A549 treated with Hydrocortisone at 1 μM for 4 hours (cell line): ENCODE measurements at places on chromosomes 4 and X. TPM values are rescaled to one million over a fixed set of nuclear protein-coding genes. Genes with fewer than 3 reads are reported as not detected.

Gene NPY1R
- 0.08 to 0.17 TPM (median 0.12 TPM) in 4 of 5 replicates, not detected in the other for total RNA-seq

Gene UGT2A1
- not detected in 5 replicates for total RNA-seq

Gene CYBB
- total RNA-seq = 0.02 to 0.08 TPM (median 0.05 TPM) in 5 replicates

Gene GLRA2
- not detected in 5 replicates for total RNA-seq

Gene TREX2
- total RNA-seq = 1.2 to 1.8 TPM (median 1.5 TPM) in 5 replicates

Gene F9
- not detected in 5 replicates for total RNA-seq

Gene IL13RA1
- 50.4 to 72.0 TPM (median 61.1 TPM) in 5 replicates for total RNA-seq

Gene CTAG1B
- not detected in 5 replicates for total RNA-seq

Gene ZIC3
- total RNA-seq = not detected in 5 replicates

Gene HMGN5
- 2.1 to 2.7 TPM (median 2.3 TPM) in 5 replicates for total RNA-seq

Gene APBB2
- total RNA-seq = 7.3 to 14.1 TPM (median 11.4 TPM) in 5 replicates

Gene PCSK1N
- 12.9 to 50.9 TPM (median 44.9 TPM) in 5 replicates for total RNA-seq

Gene ADGRG4
- not detected in 5 replicates for total RNA-seq

Gene XAGE2
- not detected in 5 replicates for total RNA-seq

Gene LANCL3
- total RNA-seq = not detected in 5 replicates

Gene UGT2B11
- total RNA-seq = 0.09 to 0.17 TPM (median 0.10 TPM) in 5 replicates

Gene HERC5
- 3.4 to 5.4 TPM (median 3.6 TPM) in 5 replicates for total RNA-seq

Gene TMEM164
- total RNA-seq = 79.3 to 106 TPM (median 91.6 TPM) in 5 replicates

Gene PAPSS1
- total RNA-seq = 30.0 to 41.2 TPM (median 32.9 TPM) in 5 replicates

Gene RASGEF1B
- total RNA-seq = 0.06 TPM in 1 of 5 replicates, not detected in the others

Gene KLHL13
- 0.20 to 0.29 TPM (median 0.21 TPM) in 5 replicates for total RNA-seq
